WTC11 (cell line): ENCODE measurements at places on chromosomes 16 and 17.

GRCh38 chr17:59800530-59800942 is 92.2 kb downstream of the TUBD1 start:
- no peak for DNase-seq

DNA sequence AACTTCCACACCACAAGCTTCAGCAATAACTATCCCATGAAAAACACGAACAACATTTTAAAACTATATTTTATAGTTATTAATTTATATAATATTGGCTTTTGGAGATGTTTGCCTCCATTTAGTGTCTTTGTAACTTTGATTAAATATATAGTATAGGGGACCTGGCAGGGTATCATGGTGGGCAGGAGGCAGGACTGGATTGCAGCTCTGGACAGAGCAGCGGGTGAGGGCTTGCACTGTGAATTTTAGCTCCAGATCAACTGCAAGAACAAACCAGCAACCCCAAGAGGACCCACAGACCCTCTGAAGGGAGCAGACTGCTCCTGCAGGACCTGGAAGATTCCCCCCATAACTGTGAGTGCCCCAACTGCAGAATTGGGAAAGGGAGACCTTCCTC is 777.9 kb downstream of the KCNJ2 start:
- DNase-seq, result no peak

GRCh38 chr17:70642059-70642458 is 472.7 kb downstream of the KCNJ2 start:
- no peak for DNase-seq

- DNase-seq, result no peak
Measured at GRCh38 chr17:411421-412120, 59.0 kb upstream of the RPH3AL start.

GRCh38 chr16:22727285-22728166 is 86.4 kb upstream of the HS3ST2 start:
- no peak for DNase-seq

DNA sequence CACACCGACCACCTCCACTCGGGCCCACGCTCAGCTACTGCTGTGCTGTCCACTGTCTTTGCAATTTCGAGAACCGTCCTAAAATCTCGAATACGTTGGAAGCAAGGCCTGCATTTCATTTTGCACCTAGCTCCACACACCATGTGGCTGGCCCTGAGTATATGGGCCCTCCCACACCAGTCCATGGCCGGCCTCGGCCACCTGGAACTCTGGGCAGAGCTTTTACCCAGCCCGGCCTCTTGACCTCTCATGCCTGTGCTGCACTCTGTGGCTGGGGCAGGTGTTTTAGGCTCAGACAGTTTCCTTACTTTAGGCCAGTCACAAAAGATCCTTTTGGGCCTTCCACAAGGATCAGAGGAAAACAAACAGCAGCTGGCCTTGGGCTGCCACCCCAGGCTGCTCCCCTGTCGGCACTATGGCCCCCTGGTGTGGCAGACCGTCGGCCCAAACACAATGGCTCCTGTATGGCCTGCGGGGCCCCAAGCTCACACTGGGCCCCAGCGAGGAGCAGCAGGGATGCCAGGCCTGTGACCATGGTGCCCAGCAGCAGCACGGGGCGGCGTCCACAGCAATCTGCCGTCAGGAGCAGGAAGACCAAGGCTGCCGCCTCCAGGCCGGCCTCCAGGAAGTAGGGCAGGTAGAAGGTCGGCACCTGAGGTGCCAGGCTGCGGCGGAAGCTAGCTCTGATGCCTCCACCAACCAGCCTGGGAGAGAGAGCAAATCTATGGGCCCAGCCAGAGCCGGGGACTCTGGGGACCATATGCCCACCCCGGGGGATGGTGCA is 2.5 kb downstream of the SLC22A31 start:
- no peak for DNase-seq

DNA sequence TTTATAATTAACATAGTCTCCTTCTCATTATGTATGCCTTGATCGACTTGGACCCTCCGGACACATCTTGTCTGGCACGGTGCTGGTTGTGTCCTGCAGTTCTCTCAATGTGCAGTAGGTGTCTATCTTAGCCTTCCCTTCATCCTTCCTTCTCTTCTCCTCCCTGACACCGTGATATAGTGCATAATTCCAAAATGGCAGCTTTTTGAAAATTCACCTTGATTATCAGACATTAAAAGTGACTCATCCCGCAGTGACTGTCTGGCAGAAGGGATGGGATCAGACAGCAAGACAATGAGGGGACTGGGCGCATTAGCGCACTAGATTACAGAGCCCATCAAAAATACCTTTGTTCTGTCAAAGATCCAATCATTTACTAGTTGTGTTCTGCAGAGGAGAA is 70.0 kb upstream of the PMFBP1 start:
- DNase-seq, result no peak

DNA sequence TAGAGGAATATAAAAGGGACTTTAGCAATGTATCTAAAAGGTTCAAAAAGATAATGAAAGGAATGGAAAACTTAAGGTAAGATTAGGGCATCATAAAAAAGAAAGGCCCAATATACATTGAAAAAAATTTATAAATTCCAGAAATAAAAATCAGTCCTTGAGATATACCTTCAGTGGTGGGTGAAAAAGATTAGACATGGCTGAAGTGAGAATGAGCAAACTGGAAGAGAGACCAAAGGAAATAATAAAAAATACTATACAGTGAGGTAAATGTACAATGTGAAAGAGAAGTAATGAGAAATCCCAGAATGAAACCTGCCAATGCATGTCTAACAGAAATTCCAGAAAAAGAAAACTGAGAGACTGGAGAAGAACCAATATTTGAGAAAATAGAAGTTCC is 42.9 kb upstream of the PMFBP1 start:
- no peak for DNase-seq

DNA sequence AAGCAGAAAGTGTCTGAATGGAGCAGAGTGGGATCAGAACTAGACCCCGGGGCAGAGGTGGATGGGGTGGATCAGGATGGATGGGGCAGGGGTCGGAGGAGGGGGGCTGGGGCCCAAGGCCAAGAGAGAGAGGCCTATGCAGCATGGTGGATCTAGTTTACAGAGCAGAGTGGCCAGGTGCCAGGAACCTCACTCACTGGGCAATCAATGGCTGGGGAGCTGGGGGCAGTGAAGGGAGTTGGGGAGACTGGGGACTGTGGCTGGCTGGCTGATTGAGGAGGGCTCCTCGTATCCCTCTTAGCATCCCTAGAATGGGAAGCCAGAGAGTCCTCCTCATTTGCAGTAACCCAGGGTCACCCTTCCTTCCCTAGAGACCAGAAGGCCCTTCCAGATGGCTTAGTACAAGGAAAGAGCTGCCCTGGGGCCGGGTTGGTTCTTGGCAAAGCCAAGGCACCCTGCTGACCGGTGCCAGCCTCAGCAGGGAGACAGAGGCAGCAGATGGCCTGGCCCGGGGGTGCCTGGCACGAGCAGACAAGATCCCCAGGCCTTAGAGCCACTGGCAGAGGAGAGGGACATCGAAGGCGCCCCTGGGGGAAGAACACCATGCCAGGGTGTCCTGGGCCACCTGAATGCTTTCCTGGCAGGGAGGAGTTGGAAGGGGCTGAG is 36.8 kb downstream of the SRCIN1 start:
- no peak for DNase-seq

GRCh38 chr17:81068411-81069134 is 33.6 kb downstream of the BAIAP2 start:
- no peak for DNase-seq

GRCh38 chr17:82241926-82242697 is 13.3 kb downstream of the SLC16A3 start:
- DNase-seq, result no peak

GRCh38 chr17:77462090-77462489 is 321.3 kb downstream of the SEC14L1 start:
- no peak for DNase-seq

DNA sequence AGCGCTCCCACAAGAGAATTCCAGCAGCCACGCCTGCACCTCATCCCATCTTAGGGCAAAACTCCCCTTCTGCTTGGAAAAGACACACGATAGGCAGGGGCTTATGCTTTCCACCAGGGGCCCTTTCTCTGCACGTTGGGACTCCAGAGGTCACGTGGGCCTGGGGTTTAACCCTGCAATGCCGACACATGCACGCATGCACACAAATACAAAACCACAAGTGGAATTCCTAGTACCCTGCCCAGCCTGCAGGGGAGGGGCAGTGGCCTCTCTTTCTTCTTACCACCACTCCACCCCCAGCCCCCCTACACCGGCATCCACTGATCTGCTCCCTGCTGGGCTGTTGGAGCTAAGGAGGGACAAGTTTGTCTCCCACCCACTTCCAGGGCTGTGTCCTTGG is 16.8 kb upstream of the CCDC182 start:
- DNase-seq, result no peak

GRCh38 chr17:66351033-66351432 is 48.6 kb downstream of the PRKCA start:
- DNase-seq, result no peak

DNA sequence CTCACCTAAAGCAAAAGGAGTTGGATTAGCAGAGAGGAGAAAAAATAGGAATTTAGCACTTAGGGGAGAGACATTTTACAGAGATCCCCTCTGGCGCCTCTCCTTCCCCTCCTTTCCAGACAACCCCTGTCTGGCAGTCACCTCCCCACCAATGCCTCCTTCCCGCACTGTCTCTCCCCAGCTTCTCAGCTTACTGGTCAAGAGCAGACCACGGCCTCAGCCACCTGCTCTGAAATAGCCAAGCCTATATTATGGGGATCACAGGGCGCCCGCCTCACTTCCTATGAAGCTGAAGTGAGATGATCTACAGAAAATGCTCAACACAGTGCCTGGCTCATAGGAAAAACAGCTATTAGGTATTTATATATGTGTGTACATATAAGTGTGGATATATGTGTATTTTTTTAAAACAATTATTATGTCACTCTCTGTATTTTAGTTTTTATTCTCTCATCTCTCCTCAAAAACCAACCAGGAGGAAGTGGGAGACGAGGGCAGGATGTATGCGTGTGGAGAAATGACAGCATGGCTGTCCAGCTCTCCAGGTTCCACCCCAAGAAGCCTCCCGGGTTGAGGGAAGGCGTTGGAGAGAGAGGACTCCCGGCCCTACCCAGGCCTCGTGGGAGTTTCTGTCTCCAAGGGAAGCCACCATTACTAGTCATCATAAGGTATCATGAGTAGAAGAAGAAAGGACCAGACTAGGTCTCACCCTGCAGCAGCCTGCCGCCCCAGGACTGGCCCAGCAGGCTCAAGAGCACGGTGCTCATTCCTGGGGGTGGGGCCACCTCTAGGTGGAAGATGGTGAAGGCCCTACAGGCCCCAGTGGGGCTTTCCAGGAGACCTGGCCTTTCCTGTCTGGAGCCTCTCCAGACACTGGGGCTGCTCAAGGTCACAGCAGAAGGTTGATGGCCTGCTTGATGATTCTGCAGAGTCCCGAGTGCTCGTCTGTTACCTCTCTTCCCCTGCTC is 27.2 kb downstream of the MAP3K14 start:
- no peak for DNase-seq

DNA sequence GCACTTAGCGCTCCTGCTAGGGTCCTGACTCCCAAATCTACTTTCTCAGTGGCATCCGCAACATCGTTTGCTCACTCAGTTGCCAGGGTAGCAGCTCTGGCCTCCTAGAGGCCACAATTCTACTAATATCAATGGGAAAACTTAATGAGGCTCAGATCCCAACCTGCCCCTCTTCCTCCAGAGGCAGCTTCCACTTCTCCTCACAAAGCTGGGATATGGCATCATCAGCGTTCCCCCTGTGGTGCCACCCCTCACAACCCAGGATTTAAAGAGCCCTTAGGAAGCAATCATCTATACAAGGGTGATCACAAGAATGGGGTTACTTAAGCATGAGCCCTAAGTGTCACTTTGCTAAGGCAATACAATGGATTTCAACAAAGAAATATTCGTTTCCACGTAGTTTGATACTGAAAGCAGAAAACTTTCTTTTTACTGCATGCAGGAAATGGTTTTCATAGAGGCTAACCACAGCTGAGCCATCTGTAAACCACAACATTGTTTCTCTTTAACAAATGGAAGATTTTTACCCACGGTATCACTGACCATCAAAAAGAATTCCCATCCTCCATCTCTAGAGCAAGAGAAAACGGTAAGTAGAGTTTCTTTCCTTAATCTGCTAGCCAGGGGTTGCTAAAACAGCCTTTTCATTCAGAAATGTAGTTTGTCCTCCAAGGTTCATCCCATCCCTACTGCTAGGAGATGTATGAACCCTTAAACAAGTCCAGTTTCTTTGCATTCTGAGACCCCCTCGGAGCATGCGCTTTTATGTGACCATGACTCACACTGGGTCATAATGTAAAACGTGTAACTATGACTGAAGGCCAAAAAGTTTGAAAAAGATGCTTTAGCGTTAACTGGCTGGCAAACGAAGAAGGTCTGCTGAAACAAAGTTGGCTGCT is 68.3 kb upstream of the BCAR1 start:
- DNase-seq, result no peak

- no peak for DNase-seq
Measured at GRCh38 chr17:38602956-38603785, 2.6 kb downstream of the SRCIN1 start.

GRCh38 chr17:66491213-66491612 is 188.8 kb downstream of the PRKCA start:
- no peak for DNase-seq

DNA sequence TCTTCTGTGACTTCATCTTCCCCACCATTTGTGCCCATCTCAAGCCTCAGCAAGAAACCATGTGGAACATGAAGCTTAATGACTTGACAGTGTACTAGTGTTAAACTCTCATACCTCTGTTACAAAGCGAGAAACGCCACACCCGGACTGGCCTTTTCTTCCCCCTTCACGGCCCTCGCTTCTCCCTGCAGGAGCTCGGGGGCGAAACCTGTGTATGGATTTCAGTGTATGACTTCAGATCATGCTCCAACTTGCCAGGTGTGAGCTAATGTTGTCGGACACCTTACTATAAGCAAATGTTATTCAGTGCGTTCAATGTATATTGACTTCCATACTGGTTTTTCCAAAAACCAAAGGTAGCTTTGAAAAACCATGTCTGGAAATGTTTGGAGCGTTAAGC is 20.1 kb upstream of the SLC5A11 start:
- DNase-seq, result no peak

DNA sequence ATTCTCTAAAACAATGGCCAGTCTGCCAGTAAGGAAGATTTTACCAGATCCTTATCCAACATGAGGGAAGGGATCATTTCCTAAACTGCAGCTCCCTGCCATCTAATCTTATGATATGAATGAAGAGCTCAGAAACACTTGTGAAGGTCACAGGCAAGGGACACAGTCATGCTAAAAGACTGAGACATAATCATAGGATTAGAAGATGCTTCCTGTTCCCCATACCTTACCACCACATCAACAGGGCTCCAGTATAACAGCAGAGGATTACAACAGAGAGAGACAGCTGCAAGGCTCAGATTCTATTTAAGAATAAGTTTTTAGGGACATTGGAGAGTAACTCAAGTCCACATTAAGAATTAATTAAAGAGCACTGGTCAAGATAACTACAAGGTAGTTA is 93.3 kb downstream of the BRIP1 start:
- no peak for DNase-seq
